ENCODE measurements at places on chromosomes 13 and 19.
A peak's percentile ranks its signal among the peaks of the same experiment; 100 is the strongest.

- peak; percentile 93 for DNase-seq
Observed at GRCh38 chr19:16330368-16330801, 5.8 kb downstream of the KLF2 start.

DNA sequence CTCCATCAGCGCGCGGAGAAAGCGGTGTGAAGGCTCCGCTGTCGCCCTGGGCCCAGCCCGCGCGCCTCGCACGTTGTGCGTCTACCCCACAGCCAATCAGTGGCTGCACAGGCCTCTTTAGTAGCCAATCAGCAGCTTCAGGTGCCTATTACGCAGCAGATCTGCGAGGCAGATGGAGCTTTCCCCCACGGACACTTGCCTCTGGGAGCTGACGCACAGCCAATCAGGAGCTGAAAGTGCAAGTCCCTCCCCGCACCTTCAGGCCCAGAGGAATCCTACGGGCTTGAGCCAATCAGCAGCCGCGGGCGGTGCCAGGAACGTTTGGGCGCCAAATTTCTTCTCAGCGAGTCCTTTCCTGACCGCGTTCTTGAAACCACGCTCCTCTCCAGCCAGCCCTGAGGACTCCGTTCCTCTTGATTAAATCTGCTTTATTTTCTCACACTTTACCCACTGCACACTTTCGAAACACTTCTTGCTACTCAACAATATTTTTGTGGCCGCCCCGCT, 39.9 kb downstream of the SIGLEC7 start:
- no peak for DNase-seq

- DNase-seq, result no peak
Observed at GRCh38 chr13:57899096-57899495, 267.6 kb downstream of the PCDH17 start.

- no peak for DNase-seq
Observed at GRCh38 chr19:1871630-1872029, 8.3 kb upstream of the KLF16 start.
